Left ventricle myocardium superior (tissue), 1 donor: ENCODE measurements at places on chromosomes 6 and 20. TPM values are rescaled to one million over a fixed set of nuclear protein-coding genes. Genes with fewer than 3 reads are reported as not detected.

DNA sequence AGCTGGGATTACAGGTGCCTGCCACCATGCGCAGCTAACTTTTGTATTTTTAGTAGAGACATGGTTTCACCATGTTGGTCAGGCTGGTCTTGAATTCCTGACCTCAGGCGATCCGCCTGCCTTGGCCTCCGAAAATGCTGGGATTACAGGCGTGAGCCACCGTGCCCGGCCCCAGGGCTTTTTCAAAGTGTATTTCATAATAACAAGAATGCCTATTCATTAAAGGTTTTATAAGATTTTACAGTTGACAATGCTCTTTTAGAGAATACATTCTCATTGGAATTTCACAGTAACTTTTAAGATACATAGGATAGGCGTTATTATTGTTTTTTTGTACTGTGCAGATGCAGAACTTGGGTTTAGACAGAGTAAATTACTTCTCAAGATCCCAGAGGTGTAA lies 52.6 kb upstream of the PTPRK start:
- no peak for DNase-seq

DNA sequence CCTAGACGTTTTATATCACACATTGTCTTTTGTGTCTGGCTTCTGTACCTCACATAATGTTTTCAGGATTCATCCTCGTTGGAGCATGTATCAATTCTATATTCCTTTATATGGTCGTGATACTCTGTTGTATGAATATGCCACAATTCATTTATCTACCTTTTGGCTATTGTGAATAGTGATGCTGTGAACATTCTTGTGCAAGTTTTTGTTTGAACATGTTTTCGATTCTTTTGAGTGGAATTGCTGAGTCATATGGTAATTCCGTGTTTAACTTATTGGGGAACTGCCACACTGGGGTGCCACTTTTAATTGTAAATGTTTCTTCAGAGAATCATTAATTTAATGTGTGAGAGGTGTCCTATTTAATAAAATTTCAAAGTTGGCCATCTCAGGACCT lies 101.2 kb downstream of the SLC35B3 start:
- DNase-seq = no peak

GRCh38 chr6:22980446-22980845 lies 411.1 kb downstream of the HDGFL1 start:
- DNase-seq = no peak

GRCh38 chr6:5670811-5671561 lies 335.7 kb downstream of the NRN1 start:
- DNase-seq = no peak

Gene COL19A1
- 1.4 TPM for total RNA-seq

Gene APCDD1L
- total RNA-seq = 0.25 TPM

Gene STX7
- total RNA-seq = 59.0 TPM

Gene DEFB132
- not detected for total RNA-seq

- no peak for DNase-seq
These were observed 109.0 kb upstream of the THBS2 start for GRCh38 chr6:169362501-169363121.

- DNase-seq = no peak
These were observed 461.9 kb downstream of the KIF16B start for GRCh38 chr20:16111172-16111832.

GRCh38 chr6:71419217-71420094 lies 130.8 kb downstream of the OGFRL1 start:
- DNase-seq = peak; percentile 44

DNA sequence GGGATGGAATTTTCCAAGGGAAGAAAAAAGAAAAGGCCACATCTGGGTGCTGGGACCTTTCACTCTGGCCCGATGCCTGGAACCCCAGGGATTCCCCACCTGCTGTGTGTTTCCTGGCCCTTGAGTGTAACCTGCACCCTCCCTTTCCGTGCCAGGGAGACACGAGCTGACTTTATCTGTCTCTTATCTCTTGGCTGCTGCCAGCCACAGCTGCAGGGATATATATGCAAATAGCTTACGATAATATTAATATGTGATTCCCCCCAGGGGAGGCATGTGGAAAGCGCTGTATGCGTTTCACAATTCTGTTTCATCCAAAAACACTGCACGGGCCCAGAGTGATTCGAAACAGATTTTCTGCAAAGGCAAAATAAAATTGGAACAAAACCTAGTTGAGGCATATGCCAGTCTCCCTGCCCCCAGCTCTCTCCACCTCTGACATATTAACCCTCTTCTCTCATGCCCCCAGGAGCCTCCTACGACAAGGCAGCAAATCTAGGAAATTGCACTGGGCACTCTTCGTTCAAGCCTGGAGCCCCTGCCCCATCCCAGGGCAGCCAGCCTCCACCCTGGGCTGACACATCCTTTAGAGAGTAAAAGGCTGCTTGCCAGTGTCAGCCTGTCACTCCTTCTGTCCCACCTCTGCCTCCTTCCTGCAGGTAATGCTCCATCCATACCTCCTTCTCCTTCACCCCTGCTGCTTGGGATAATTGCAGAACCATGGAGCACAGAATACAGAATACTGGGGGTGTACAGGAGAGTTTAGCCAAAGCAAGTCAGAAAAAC lies 1.3 kb downstream of the RIPOR3 start:
- peak; percentile 52 for DNase-seq

- peak; percentile 23 for DNase-seq
These were observed 162.1 kb downstream of the AIG1 start for GRCh38 chr6:143222801-143223231.

- DNase-seq = no peak
These were observed 144.4 kb upstream of the SSTR4 start for GRCh38 chr20:22890594-22891300.

GRCh38 chr20:51378171-51378928 lies 164.2 kb downstream of the NFATC2 start:
- no peak for DNase-seq

- peak; percentile 36 for DNase-seq
These were observed 80.2 kb upstream of the RNF217 start for GRCh38 chr6:124881898-124882578.

GRCh38 chr6:18327626-18328025 lies 59.5 kb upstream of the RNF144B start:
- DNase-seq = no peak

DNA sequence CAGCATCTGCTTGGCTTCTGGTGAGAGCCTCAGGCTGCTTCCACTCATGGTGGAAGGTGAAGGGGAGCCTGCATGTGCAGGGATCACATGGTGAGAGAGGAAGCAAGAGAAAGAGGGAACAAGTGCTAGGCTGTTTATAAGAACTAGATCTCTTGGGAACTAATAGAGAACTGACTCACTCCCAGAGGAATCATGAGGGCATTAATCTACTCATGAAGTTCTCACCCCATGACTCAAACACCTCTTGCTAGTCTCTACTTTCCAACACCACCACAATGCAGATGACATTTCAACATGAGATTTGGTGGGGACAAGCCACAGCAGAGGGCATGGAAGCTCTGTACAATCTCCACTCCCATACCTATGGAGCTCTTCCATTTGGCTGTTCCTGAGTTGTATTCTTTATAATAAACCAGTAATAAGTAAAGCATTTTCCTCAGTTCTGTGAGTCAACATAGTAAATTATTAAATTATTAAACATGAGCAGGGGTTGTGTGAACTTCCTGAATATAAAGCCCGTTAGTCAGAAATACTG lies 524.1 kb upstream of the NRSN1 start:
- no peak for DNase-seq

DNA sequence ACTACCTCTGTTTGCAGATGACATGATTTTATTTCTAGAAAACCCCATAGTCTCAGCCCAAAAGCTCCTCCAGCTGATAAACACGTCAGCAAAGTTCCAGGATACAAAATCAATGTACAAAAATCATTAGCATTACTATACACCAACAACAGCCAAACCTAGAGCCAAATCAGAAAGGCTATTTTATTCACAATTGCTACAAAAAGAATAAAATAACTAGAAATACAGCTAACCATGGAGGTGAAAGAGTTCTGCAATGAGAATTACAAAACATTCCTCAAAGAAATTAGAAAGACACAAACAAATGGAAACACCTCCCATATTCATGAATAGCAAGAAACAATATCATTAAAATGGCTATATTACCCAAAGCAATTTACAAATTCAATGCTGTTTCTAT lies 65.6 kb upstream of the HTR1E start:
- no peak for DNase-seq

Gene MYO6
- 5.5 TPM for total RNA-seq

GRCh38 chr20:43040427-43040826 lies 149.3 kb downstream of the PTPRT start:
- DNase-seq = no peak

DNA sequence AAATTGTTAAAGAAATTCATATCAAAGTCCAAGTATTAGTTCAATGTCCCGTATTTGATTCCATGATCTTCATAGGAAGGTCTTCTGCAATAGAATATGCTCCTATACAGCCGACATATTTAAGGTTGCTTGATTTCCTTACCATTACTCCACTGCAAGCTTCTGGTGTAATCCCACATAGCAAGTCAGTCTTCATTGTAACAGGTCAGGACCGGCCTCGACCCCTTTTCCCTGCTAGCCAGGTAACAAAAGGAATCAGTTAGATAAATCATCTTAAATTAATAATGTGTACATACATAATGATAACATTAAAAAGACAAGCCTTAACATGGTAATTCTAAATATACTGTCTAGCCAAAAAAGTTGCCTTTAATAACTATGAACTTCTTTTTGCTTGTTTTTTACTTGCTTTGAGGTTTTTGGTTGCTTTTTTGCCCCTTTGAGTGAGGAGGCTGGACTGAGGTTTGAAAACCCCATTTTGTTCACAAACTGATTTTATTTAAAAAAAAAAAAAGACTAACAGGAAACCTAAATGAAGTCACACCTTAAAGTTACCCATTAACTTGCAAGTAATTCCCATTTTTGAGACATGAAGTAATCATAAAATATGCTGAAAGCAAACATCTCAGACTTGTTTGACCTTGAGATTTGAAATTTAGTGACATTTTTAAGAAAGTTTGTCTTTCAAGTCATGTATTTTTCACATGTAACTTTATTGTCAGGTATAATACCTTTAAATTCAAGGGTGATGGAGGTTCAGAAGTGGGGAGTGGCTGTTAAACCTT lies 19.2 kb upstream of the SNX14 start:
- DNase-seq = no peak

Gene EFHC1
- 6.2 TPM for total RNA-seq

Gene WFDC10B
- not detected for total RNA-seq

DNA sequence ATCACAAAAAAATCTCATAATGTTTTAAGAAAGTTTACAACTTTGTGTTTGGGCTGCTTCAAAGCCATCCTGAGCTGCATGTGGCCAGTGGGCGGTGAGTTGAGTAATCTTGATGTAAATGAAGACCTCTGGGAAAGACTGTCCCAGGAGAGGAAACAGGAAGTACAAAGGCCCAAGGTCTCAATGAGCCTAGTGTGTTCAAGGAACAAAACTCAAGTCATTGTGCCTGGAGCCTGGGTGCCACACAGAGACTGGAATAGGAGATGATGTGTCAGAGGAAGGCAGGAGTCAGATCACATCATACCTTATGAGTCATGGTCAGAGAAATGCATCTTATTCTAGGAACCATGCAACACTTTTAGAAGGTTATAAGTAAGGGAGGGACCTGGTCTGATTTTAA lies 51.5 kb downstream of the COL19A1 start:
- DNase-seq = no peak

Gene DNAH8
- total RNA-seq = not detected

Gene TMEM217
- total RNA-seq = not detected

- no peak for DNase-seq
These were observed 371.9 kb upstream of the CHD6 start for GRCh38 chr20:41989935-41990635.

Gene LINC00237
- total RNA-seq = not detected

Gene SAPCD1
- 0.47 TPM for total RNA-seq

Gene CNR1
- total RNA-seq = 0.47 TPM

GRCh38 chr6:131084982-131085381 lies 21.9 kb upstream of the EPB41L2 start:
- DNase-seq = no peak

DNA sequence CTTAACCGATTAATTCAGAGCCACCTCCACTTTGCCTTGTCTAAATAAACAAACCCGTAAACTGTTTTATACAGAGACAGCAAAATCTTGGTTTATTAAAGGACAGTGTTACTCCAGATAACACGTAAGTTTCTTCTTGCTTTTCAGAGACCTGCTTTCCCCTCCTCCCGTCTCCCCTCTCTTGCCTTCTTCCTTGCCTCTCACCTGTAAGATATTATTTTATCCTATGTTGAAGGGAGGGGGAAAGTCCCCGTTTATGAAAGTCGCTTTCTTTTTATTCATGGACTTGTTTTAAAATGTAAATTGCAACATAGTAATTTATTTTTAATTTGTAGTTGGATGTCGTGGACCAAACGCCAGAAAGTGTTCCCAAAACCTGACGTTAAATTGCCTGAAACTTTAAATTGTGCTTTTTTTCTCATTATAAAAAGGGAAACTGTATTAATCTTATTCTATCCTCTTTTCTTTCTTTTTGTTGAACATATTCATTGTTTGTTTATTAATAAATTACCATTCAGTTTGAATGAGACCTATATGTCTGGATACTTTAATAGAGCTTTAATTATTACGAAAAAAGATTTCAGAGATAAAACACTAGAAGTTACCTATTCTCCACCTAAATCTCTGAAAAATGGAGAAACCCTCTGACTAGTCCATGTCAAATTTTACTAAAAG lies 2.7 kb downstream of the FOXC1 start:
- DNase-seq = no peak

GRCh38 chr6:6556738-6557503 lies 31.6 kb upstream of the LY86 start:
- DNase-seq = peak; percentile 51

GRCh38 chr20:47196091-47197081 lies 160.1 kb downstream of the ZMYND8 start:
- DNase-seq = peak; percentile 83

DNA sequence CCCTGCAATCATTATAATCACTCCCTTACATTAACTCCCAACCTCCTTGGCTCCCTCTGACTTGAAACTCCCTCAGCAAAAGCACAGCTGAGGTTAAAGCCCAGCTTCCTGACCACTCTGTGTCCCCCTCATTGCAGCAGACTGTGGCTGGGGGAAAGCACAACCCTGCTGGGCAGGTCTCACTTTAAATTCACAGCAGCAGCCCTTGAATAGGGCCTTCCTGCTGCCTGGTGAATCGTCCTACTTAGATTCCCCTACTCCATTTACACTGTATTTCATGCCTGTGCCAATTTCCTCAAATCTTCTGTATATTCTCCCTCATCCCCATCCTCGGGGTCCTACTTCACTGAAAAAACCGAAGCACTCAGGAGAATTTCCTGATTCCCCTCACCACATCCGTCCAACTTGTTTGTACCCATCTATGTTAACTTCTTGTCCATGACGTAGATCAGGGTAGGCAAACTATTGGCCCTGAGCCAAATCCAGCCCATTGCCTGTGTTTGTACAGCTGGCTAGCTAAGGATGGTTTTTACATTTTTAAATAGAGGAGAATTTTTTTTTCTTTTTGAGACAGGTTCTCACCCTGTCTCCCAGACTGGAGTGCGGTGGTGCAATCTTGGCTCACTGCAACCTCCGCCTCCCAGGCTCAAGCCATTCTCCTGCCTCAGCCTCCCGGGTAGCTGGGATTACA lies 31.5 kb upstream of the GCM1 start:
- peak; percentile 36 for DNase-seq

GRCh38 chr6:155646443-155646842 lies 190.8 kb upstream of the NOX3 start:
- DNase-seq = no peak

Gene NR2E1
- not detected for total RNA-seq
